GM12892 (cell line): ENCODE measurements at places on chromosomes 7 and 10.

DNA sequence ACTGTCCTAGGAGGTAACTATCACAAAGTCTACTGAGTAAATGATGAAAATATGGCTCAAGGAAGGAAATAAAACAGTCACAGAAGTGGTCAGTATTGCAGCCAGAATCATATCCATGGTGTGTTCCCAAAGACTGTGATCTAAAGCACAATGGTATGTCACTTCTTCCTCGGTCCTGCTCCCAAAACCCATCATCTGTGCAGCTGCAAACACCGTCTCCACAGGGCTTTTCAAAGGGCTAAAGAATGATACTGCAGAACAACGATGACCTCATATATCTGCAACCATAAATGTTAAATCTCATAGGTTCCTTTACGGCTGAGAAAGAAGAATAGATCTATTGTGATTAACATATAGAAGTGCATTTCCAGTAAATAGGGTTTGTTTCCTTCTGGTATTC, 465.0 kb downstream of the GRID1 start:
- no peak for DNase-seq

DNA sequence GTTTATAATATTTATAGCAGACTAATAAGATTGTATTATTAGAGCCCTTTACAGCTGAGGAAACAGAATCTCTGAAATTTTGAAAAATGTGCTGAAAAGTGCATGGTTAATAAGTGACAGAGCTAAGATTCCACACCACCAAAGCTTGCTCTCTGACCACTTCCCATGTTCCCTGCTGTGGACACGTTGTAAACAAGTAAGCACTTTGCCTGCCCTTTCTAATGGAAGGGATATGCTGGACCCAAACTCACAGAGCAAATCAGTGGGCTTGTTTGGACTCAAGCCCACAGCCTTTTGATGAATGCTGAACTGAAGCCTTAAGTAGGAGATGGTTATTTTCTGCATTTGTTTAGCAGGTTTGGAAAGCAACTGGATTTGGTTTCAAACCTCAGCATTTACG, 214.0 kb upstream of the TMEM72 start:
- no peak for DNase-seq

DNA sequence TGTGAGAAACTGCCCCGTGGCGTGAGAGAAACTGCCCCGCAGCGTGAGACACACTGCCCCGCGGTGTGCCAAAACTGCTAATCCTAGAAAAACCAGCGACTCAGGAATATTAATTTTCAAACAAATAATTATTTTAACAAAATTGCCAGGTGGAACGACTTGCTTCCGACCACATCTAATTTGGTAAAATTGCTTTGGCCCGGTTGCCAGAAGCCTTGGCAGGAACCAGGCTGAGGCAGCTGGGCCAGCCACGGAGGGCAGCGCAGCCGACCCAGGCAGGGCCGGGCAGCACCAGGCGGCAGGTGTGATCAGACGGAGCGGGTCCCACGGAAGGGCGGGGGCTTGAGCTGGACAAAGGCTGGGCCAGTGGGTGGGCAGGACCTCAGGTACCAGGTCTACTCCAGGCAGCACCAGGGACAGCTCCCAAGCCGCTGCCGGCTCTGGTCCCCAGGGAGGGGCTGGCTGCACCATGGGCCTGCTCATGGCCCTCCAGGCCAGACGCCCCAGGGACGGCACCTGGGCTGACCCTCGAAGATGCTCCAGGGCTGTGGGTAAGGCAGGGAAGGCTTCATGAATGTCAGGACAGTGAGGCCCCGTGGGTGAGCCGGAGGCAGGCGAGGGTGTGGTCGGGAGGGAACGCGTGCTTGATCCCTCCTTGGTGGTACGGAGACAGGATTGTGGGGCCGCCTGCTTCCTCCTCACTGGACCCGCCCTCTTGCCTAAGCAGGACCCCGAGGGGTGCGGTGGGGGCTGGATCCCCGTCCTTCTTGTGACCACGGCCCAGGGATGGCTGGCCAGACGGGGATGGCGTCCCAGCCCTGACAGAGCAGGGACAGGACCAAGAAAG, 7.7 kb upstream of the ADGRA1 start:
- DNase-seq = no peak

DNA sequence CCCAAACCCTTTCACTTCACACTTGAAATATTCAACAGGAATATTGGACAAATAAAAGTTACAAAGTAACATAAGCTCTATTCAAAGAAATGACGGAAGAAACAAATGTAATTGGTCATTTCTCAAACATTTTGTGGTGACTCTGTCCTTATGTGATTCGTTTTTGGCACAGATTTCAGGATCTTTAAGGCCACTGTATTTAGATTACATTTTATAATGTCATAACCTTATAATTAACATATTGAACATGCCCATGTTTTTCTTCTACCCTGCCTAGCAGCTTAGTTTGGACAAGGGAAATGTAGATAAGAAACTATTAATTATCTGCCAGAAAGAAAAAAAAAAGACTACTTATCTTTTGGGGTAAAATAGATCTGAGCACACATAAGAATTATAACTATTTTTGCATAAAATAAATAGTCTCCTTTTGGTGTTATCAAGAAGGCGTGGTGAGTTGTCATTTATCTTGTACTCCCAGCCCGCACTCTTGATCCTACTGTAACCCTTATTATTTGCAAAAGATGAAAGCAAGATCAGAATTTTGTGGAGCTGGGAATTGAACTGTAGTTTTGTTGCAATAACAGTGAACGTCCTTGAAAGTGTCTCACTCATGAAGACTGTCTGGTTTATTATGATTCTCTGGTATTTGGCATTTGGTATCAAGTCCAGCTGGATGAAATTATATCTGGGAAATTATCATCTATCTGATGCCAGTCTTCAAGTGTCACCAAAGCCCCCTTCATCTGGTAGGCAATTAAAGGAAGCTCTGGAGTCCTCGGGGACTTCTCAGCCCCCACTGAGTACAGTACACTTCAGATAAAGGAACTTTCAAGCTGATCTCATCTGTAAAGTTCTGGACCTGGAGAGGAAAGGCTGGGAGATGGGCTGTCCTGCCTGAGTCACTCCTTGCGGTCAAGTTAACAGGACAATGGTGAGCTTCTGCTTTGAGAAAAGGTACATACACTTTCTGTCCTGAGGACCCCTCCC, 175.7 kb upstream of the INHBA start:
- DNase-seq = no peak

DNA sequence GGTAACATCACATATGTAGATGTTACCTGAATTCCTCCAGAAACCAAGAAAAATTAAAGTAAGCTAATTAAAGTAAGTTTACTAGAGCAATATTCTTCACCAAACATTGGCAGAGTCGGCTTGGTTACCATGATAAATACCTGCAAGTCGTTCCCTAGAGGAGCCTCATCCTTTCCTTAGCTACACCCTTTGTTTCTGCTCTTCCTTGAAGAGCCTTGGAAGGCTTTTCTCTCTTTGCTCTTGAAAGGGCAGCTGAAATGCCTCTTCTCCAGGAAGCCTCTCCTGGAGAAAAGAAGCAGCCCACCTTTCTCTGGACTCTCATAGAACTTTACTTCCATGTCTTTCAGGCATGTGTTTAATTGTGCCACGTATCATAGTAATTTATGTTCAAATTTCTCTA, 34.9 kb upstream of the CALD1 start:
- DNase-seq = no peak

DNA sequence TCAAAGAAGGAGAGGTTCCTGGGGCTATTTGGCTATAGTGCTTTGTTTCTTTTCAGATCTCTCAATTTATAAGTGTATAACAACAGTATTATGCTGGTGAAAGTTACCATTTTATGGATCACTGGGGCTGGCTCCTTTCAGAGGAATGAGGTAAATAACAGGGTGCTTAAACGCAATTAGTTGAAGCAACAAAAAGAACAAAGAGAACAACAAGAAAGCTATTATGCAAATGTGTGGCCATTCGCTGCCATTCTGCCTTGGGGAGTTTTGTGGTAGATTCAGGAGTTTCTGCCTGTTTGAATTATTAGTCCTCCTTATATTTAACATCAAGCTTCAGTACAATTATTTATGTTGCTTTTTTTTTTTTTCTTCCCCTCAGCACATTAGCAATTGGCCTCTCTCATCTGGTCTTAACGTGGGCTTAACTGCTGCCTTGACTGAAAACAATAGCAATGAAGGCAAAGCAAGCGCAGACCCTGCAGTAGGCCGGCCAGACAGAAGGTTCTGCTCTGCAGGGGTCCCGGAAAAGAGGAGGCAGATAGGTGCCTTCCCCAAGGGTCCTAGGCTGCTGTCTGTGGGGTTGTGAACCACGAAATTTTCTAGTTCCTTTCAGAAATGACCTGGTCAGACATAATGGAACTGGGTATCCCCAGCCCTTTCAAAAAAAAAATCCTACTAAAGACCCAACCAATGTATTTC, 339.9 kb upstream of the PODXL start:
- DNase-seq = no peak

GRCh38 chr10:52313256-52313932, 687 bp upstream of the DKK1 start:
- no peak for DNase-seq

GRCh38 chr10:60757420-60757895, 20.8 kb upstream of the CDK1 start:
- no peak for DNase-seq

- DNase-seq = no peak
Measured at GRCh38 chr7:155011086-155011485, 8.2 kb upstream of the PAXIP1 start.

DNA sequence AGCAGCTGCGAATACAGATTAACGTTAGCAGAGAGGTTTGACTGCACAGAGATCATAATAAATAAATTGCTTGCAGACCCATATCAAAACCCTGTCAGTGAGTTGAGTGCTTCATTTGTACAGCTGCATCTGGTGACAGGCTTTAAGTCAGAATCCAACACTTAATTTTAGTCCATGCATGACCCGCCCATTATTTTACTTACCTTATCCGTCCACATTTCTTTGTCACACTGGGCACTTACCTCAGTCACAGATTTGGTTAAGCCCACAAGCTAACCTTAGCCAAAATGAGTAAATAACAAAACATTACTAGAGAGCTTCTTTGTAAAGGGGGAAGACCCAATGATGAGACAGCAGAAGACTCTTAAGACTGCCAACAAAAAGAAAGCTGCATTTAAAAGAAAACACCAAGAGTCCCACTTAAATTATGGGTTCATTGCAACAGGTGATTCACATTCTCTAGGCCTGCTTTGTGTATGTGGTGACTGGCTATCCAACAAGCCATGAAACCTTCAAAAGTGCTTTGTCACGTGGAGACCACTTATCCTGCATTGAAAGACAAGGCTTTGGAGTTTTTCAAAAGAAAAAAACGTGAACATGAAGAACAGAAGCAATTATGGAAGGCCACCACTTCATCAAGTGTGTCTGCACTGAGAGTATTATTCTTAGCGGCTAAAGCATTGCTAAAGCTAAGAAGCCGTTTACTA, 32.2 kb downstream of the PHTF2 start:
- no peak for DNase-seq

DNA sequence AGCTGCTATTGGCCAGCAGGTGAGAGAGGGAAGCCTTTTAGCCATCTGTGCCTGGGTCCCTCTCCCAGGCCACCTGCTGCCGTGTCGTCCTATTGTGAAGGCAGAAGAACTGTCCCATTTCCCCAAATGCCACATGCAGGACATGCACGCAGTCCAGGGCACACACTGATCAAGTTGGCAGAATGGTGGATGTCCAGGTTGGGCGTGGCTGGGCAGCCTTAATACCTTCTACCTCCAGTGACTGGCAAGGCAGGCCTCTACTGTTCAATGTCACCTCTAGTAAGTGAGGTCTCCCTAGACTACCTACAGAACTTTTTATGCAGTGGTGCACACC, 37.6 kb downstream of the ALOX5 start:
- DNase-seq = no peak

GRCh38 chr7:102132209-102132752, 154.4 kb upstream of the SH2B2 start:
- DNase-seq = no peak

DNA sequence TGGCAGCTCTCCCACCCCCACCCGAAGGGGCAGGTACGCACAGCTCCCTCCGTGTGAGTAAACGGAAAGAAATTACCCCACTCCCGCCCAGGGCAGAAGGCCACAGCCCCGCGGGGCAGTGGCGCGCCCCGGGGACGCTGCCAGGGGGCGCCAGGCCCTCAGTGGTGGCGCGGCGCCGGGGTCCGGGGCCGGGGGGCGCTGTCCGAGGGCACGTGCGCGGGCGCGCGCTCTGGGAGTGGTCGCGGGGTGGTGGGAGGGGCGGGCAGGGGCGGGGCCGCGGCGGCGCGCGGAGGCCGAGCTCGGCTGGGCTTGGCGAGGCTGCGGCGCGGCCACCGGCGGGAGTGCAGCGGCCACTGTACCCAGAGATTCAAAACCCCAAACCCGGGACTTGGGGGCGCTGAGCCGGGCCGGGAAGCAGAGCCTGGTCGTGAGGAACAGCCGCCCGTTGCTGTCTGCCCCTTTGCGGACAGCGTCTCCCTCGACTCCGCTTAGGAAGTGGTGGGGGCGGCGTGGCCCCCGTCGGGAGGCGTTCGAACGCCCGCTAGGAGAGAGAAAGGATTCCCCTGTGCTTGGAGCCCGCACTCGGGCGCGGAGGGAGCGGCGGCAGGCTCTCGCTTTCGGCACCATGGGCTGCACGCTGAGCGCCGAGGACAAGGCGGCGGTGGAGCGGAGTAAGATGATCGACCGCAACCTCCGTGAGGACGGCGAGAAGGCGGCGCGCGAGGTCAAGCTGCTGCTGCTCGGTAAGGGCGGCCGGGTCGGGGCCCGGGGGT, at the start of gene GNAI1:
TSS of gene GNAI1 (plus strand) at position 296 of the 773 bp plus-strand sequence. CDS start at position 626, 330 bp downstream.
- DNase-seq = no peak

GRCh38 chr10:55158633-55159032, 357.6 kb upstream of the PCDH15 start:
- DNase-seq = no peak

- DNase-seq = no peak
Measured at GRCh38 chr10:78539247-78539766, 505.6 kb downstream of the RPS24 start.

- no peak for DNase-seq
Measured at GRCh38 chr10:4649886-4650508, 176.0 kb upstream of the AKR1E2 start.

- no peak for DNase-seq
Measured at GRCh38 chr10:29609696-29610095, 25.1 kb downstream of the SVIL start.

- DNase-seq = peak; percentile 15
Measured at GRCh38 chr7:7103343-7104313, 78.7 kb upstream of the C1GALT1 start.

- no peak for DNase-seq
Measured at GRCh38 chr7:28433699-28434219, 21.4 kb downstream of the CREB5 start.
